Stimulated activated CD8-positive, alpha-beta memory T cell treated with anti-CD3 and anti-CD28 coated beads, Interleukin-15, amount 100 ng/mL, for 1 hour (primary cell): ENCODE measurements at places on chromosomes 4 and X.

- DNase-seq: no peak
Observed at GRCh38 chr4:70761276-70761816, 39.6 kb downstream of the RUFY3 start.

GRCh38 chr4:174352061-174352819 is 68.5 kb downstream of the CEP44 start:
- DNase-seq: no peak

DNA sequence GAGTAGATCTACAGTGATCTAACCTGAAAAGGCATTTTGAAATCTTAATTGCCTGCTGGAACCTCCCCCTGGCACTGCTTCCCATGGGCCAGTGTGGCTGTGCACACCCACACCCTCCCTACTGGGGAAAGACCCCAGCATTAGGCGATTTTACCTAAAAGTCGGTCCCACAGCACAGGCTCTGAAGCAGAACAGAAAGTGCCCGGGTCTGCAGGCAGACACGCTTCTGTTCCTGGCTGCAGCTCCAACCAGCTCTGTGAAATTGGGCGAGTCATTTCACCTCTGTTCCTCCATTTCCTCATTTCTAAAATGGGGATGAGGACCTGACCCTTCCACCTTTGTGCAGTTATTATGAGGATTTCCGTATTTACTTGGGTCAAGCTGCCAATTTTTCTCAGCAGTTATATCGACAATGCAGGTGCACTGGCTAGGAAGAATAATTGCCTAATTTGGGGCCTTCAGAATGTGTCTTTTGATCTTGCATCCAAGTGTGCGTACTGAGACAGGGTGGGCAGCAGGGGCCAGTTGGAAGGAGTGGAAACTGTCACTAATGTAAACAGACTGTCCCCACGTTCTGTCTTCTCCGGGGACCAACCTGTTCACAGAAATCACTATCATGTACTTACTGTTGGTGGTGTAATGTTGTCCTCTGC is 7.1 kb downstream of the KLF3 start:
- DNase-seq: no peak

GRCh38 chr4:185872747-185873380 is 60.9 kb upstream of the SORBS2 start:
- no peak for DNase-seq

- no peak for DNase-seq
Observed at GRCh38 chr4:72418458-72418857, 150.6 kb downstream of the ADAMTS3 start.

DNA sequence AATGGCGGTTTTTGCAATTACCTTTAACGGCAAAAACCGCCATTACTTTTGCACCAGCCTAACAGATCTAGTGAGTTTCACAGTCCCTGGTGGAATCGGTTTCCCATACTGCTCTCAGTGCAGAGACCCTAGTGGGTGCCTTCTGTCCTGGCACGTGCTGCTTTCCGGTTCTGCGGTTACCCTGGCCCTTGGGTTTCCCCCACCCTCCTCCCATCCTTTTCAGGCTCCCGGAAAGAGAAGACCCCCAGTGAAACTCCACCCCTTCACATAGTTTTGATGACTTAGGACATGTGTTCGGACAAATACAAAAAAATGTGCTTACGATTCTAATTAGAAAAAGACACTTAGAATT is 36.9 kb downstream of the NLGN3 start:
- no peak for DNase-seq

DNA sequence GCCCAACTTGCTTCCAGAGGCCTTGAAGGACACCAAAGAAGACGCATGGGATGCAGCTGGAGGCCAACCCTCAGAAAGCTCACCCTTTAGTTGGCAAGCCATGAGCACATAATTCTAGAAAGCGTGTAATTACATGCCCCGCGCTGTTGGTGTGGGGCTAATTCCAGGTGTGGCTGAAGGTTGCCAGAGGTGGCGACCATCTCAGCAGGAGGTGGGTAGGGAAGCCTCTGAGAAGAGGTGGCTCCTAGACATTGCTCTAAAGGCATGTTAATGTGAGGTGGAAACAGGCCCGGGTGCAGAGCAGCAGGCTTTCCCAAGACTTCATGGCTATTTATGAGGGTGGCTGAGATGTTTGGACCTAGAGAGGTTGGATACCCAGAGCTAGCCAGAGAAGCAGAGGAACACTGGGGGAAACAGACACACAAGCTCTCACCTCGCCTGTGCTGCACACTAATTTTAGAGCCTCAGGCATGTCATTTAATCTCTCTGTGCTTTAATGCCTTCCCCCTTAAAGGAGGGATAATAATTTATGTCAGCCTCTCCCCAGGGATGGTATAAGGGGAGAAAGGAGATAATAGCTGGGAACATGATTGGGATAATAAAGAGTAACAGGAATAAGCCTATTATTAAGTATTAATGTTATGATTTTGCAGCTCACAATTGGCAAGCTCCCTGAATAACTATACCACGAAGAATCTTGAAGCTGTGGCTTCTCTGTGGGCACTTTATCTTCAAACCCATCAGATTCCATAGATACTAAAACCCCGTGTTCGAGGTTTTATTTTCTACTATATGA is 60.0 kb upstream of the HELT start:
- no peak for DNase-seq

DNA sequence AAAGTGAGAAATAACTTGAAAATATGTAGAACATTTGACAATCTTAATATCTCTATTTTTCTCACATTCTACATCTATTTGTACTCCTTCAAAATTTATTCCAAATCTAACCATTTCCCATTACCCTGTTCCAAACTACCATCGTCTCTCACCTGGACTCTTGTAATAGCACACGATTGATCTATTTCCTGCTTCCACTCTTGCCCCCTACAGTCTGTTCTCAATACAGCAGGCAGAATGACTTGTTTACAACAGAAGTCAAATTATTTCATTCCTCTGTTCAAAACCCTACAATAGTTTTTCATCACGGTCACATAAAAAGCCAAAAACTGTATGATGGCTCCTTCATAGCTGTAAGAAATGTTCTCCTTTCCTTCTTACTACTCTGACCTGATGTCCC is 21.1 kb upstream of the LUZP4 start:
- no peak for DNase-seq

GRCh38 chrX:136635235-136635634 is 12.7 kb upstream of the CD40LG start:
- no peak for DNase-seq

DNA sequence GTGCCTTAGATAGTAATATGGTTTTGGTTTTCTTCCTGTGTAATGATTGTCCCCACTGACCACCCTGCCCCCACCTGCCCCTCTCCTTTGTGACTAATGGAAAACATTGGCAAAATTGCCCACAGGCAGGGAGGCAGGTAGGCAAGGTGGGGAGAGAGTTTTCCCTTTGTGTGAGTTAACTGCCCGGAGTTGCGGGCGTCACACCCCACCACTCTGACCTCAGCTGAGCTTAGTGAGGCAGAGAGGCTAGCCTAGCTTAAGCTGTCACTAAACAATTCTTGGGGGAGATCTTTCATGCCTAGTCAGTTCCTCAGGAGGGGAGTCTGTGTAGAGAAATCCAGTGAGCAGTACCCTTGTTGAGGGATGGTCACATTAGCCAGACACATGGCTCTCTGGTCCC is 245.3 kb downstream of the BCOR start:
- no peak for DNase-seq

- no peak for DNase-seq
Observed at GRCh38 chr4:1012034-1012739, 761 bp downstream of the FGFRL1 start.

GRCh38 chr4:6754481-6755087 is 27.9 kb upstream of the KIAA0232 start:
- DNase-seq: no peak

GRCh38 chrX:39896951-39897740 is 200.6 kb downstream of the BCOR start:
- DNase-seq: no peak
